Neural progenitor cell (in vitro differentiated cells): ENCODE measurements at places on chromosomes 12 and 14.

DNA sequence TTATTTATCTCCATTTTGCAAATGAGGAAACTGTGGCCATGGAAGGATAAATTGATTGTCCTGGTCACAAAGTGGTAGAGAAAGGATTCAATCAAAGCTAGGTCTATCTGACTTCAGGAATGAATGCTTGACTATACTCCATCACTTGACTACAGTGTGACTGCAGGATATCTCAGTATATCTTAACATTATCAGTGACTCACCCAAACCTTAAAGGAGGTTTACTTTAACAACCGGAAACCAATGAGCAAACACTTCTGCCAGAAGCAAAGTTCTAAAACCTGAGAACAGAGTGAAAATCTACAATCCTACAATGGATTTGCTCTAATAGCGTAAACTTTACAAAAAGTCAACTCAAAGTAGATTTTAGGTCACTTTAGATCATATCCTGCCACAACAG lies 277.0 kb downstream of the CEP128 start:
- DNase-seq = no peak

DNA sequence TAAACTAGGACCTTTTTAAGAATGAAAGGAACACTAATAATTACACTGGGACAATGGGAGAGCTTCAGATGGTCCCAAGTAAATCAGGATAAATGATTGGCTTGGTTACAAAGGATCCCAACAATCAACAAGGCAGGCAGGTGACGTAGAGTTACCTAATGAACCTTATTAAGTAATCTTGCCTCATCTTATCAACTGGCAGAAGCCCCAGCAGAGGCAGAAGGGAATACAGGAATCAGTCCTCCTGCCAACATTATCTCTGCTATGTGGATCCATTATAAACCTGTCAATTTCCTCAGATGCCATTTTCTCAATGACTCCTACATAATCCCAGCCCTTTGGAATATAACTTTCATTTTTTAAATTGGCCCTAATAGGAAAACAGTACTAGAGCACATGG lies 11.4 kb downstream of the DCAF5 start:
- no peak for DNase-seq

DNA sequence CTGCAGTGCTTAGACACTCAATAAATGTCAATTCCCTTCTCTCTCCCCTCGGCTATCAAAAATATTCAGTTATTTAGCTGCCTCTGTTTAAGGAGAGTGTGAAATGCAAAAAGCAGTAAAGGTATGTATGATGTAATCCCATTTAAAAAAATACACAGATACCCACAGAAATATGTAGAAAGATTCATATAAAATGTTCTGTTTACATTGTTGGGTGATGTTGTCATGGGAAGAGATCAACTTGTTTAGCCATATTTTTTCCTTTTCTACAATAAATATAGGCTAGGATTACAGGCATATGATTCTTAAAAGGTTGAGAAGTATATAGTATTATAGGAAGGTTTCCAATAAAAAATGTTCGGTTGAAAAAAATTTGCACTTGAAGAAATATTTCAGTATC lies 7.8 kb downstream of the PPP2R3C start:
- no peak for DNase-seq

DNA sequence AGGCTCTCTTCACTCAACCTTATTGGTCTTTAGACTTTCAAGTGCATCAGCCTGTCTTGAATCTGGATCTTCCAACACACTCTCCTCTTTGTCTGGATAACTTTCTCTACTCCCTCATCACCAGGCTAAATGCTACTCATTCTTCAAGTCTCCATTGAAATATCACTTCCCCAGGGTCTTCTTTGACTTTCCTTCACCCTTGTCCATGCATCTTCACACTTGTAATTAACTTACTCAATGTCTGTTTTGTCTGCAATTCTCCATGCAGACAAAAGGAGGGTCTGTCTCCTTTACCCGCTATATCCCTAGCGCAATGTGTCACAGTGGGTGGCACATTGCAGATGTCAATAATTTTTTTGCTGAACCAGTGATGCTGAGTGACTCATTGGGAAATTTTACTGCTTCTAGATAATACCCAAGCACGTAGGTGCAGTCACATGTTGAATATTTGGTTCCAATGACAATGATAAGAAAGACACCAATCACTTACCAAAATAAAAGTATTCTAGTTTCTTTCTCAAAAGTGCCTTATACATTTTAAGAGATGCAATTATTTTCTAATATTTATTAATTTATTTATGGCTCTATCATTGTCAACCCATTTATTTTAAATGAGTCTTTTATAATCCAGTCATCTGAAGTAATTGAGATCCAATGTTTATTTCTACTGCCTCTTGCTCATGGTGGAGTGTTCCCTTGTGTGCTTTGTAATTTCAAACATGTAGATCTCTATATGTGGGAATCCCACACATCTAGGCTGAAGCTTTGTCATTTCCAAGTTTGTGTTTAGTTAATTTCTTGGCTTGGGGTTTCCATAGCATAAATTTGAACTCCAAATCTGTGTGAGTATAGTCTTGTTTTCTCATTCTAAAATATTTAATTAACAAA lies 21.7 kb upstream of the RFC5 start:
- no peak for DNase-seq

DNA sequence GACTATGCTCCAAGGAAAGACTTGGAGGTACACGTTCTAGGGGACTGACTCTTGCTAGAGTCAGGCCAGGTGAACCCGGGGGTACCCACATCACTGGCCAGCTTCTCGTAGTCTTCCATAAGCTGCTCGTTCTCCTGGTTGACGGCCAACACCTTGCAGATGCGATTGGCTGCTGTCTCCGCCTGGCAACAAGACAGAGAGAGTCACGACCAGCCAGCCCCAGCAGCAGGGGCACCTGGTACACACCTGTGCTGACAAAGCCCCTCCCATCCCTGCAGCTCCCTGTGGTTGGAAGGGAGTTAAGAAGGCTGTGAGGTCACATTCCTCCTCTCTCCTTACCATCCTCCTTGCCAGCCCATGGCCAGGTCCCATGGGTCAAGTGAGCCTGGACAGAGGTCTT lies 85.5 kb downstream of the ACTN1 start:
- DNase-seq = no peak

DNA sequence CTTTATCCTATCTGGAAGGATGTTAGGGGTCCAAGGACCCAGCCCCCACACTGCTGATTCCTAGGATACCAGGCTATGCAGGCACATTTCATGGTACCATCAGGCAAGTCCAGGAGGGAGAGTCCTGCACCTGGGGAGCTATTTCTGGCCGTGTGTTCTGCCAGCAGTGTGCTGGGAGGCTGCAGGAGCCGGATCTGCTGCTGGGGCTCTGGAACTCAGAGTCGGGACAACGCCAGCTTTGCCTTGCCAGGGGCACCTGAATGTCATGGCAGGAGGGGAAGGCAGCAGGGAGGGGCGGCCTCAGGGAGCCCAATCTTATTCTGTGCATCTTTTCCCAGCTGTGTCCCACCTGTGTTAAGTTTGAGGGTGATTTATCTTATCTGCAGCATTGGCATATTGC lies 17.8 kb downstream of the SRRM4 start:
- DNase-seq = no peak
